B cell (primary cell): ENCODE measurements at places on chromosomes 6 and 20. TPM values are rescaled to one million over a fixed set of nuclear protein-coding genes. Genes with fewer than 3 reads are reported as not detected.

GRCh38 chr6:71460933-71461332 is 172.3 kb downstream of the OGFRL1 start:
- no peak for DNase-seq

DNA sequence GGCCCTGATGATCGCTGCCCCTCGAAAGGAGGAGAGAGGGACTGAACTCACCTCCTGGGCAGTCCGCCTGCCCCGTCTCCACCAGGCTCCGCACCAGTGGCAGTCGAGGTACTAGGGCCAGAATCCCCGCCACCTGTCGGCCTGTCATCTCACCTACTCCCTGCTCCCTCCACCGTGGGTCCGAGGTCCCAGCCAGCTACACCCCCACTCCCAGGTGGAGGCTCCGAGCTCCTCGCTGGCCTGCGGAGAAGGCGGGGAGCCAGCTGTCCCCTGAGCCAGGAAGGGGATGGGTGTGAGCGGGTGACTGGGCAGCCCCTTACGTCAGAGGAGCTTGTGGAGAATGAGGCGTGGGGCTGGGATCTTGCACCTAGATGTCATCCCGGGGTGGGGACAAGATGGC is 1066.5 kb upstream of the MANEA start:
- no peak for DNase-seq

GRCh38 chr6:143241111-143241510 is 180.4 kb downstream of the AIG1 start:
- DNase-seq = no peak

DNA sequence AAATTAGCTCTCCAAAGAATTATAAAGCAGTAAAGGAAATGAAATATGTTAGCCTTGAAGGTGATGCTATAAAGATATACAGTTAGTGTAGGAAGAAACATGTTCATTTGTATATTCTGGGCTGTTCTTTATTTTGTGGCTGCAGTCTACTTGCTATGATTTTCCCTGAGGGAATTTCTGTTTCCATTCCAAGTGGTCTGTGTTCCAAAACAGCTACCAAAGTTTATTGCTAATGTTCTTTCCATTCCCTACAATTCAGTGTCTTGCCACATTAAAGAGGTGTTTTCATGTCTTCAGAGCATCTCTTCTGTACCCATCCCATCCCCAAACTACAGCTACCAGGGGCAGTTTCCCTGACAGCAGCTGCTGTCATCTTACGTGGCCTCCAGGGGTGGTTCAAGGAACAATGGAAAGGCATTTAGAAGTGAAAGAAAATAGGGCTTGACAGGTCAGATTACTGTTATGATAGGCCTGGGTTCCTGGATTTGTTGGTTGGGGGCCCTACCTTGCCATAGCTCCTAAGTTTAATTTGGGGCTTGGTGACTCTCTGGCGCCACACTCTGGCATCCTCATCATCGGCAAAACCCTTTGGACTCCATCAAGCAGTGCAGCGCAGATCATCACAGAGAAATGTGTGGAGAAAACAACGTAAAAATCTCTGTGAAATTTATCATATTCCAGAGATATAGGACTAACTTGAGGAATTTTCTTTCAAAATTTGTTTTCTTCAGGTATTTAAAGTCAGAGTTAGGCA is 33.8 kb upstream of the AIG1 start:
- DNase-seq = peak; percentile 69

DNA sequence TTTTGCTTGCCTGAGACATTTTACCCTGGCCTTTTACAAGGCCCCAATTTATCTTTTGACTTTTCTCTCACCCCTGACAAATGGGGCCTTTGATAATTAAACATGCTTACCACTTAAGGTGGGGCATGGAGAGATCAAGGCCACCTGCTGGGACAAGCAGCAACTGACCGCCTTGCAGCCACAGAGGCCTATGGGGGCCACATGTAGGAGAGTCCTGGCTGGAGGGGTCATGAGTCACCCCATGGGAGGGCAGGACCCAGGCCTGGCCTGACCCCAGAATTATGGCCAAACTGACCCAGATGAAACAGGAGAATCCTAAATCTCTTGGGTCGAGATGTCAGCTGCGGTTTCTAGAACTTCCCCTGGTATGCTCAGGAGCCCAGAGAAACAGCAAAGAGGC is 8.5 kb upstream of the OCSTAMP start:
- DNase-seq = no peak

DNA sequence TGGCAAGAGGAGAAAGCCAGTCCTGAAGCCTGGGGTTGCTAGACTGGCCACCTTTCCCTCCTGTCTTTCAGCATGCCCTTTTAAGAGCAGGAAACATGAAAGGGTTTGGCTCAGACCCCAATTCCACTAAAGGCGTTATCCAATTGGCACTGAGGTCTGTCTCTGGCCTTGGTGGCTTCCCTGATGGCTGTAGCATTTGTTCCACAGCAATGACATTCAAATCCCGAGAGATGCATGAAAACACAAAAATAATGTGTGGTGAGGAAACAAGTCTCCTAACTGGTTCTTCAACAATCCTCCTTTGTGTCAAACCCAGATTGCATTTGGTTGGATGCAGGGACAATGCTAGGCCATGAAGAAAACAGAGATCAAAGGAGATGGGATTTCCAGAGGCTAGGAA is 56.5 kb upstream of the ADTRP start:
- DNase-seq = no peak

DNA sequence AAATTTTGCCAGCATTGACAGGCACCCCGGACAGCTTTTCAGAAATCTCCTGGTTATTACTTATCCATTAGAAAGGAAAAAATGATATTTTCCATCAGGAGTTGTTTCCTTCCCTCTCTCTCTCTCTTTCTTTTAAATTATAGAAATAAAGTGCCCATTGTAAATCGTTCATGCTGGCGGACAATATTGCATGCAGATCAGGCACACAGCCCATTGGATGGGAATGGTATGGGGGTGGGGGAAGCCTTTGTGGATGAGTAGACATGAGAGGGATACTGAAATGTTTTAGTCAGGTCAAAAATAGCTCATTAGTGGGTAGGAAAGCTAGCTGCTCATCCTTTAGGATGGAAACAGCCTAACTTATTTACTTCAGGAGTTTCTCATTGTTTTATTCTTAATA is 764.9 kb upstream of the MMS22L start:
- DNase-seq = no peak

DNA sequence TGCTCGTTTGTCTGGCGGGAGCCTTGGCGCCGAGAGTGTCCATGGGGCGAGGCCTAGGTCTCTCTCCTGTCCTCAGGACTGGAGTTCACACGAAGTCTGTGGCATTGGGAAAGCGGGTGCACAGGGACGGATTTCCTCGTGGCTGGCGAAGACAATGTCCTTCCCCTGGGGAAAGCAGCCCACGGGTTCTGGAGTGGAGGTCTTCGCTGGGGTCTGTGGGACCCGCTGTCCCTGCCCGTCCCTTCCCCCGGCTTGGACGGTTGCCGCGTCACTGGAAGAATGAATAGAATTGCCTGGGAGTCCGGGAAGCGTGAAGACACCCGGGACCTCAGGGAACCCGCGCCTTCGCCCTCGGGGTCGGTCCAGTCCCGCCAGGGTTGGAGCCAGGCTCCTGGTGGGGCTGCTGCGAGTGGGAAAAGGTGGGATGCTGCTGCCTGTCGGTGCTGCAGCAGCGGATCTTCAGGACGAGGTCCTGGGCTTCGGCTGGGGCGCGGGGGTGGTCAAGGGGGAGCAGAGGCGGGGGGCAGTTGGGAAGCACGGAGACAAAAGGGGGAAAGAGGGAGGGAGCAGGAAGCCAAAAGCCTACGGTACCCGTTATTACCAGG is 441.8 kb upstream of the DEFB115 start:
- DNase-seq = no peak

- no peak for DNase-seq
Observed at GRCh38 chr6:138477913-138478539, 21.3 kb downstream of the NHSL1 start.

DNA sequence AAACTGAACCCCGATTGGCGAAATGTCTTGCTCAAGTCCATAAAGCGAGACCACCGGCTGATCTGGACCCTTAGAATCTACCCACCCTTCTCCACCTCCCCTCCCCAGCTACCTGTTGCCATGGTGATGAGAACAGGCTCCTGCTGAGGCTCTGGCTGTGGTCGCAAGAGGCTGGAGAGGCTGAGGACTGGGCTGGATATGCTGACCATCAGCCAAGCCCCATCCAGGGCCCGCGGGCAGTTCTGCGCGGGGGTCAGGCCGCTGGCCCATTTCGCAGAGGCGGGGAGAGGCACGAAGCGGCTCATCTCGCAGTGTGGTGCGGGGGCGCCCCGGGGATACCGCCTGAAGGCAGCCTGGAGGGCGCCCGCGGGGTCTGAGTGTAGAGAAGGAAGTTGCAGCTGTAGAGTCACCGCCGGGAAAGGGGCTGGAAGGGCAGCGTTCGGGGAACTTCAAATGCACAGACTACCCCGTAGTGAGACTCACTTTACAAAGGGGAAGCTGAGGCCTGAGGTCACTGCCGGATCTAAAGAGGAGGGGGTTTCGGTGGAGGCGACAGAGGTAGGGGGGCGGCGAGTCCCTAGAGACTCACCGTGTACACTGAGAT is 671 bp downstream of the TAPBP start:
- no peak for DNase-seq

- no peak for DNase-seq
Observed at GRCh38 chr20:35912881-35913280, 41.4 kb downstream of the SCAND1 start.

GRCh38 chr6:165497472-165497871 is 165.6 kb downstream of the PDE10A start:
- no peak for DNase-seq

DNA sequence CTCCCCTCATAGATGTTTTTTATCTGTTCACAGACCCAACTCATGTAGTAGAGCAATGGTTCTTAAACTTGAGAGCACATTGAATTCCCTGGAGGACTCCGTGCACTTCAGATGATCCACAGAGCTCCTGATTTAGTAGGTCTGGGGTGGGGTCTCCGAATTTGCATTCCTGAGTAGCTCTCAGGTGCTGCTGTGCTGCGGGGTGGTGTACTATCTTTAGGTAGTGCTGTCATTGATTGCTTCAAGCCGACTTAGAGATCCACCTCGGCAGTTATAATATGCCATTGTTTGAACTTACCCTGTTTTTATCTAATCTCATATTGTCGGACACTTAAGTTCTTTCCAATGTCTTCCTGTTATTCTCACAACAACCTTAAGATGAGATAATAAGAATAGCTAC is 45.0 kb downstream of the BMP2 start:
- DNase-seq = no peak

DNA sequence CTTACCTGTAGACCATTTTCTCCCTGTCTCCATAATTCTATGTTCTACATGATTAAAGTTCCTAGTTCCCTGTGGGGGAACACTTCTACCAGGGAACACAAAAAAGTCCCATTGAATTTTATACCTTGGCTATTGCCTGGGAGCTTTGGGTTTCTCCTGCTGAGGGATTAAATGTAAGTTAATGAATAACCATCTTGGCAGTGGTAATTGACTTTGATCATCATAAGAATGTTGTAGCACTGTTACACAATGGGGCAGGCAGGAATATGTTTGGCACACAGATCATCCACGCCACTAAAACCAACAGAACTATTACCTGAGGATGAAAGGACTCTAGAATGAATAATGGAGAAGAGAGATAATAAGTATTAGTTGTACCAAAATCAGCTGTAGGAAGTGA is 1106.2 kb upstream of the GJE1 start:
- no peak for DNase-seq

DNA sequence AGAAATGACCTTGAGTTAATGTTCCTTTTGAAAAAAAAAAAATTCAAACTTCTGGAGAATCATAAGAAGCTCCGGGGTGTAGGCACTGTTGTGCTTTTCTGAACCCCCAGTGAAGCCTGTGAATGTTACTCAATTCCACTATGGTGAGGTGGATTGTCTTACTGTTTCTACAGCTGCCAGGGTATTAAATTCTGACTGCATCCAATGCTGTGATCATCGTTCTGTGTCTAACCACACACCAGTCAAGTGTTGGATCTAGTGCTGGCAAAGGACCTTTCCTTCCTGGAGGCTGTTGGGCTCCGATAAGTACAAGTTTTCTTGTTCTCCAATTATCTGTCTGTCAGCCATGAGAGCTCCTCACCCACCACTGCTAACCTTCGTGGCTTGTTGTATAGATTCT is 162.0 kb upstream of the EPHA7 start:
- no peak for DNase-seq

DNA sequence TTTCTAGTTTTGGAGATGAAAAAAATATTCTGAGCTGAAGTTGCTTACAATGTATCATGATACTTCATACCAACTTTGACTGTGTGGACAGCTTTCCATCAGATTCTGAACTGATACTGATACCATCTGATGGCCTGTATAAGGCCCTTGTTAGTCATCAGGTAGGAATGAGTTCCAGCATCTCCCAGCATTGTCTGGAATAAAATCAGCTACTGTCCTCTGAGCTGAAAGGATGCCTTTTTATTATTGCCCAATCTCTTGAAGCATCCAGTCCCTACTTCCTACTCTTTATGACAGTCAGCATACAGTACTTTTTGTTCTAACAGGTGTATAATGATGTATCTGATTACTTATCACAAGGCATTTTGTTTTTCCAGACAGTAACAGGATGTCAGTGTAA is 70.6 kb upstream of the EYA4 start:
- no peak for DNase-seq

DNA sequence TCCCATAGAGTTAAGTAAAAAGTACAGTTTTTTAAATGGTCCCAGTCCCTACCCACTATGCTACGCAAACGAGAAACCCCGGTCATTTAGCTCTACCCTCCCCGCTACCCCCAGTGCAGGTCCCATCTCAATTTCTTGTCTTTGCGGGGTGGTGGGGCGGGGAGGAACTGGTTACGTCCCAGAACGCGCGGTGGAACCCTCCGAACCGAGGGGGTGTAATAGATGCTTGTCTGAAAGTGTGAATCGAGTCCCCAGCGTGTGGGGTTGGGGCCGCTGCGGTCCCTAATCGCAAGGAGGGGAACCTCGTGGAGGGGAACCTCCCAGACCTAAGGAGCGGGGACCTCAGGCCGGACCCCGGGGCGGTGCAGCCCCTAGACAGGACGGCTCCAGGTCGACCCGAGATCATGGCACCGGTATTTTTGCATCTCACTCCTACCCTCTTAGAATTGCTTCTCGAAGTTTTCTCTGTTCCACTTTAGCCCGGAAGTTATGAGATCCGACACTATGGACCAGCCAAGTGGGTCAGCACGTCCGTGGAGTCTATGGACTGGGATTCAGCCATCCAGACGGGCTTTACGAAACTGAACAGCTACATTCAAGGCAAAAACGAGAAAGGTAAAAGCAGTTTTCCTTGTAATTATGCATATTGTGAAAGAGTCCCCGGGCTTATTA is 779 bp downstream of the HEBP2 start:
- peak; percentile 60 for DNase-seq

GRCh38 chr6:111564482-111564945 is 41.2 kb downstream of the TRAF3IP2 start:
- DNase-seq = no peak

BMP5 gene
- total RNA-seq = not detected in 2 replicates

SEL1L2 gene
- total RNA-seq = not detected in 2 replicates

OR2H2 gene
- total RNA-seq = not detected in 2 replicates

LY6G6D gene
- not detected in 2 replicates for total RNA-seq

NOTCH4 gene
- total RNA-seq = 10.2 and 10.3 TPM in 2 replicates

HLA-DOB gene
- 109 TPM in 2 replicates for total RNA-seq

DDRGK1 gene
- total RNA-seq = 51.9 and 55.5 TPM in 2 replicates

ACOT13 gene
- total RNA-seq = 5.7 and 6.6 TPM in 2 replicates

BPIFB4 gene
- not detected in 2 replicates for total RNA-seq

PTGIS gene
- total RNA-seq = not detected in 2 replicates

TMEM242 gene
- total RNA-seq = 24.1 and 25.0 TPM in 2 replicates

ID1 gene
- total RNA-seq = 3.4 and 4.4 TPM in 2 replicates
